ENCODE measurements at places on chromosomes 16 and 17. TPM values are rescaled to one million over a fixed set of nuclear protein-coding genes. Genes with fewer than 3 reads are reported as not detected.

Gene CFDP1
- total RNA-seq: 10.8 TPM

Gene SLC52A1
- total RNA-seq: not detected

Gene CCL14
- not detected for total RNA-seq

Gene IL17C
- under 0.01 TPM for total RNA-seq

GRCh38 chr16:9408297-9408878, 316.9 kb downstream of the HAPSTR1 start:
- DNase-seq: no peak

DNA sequence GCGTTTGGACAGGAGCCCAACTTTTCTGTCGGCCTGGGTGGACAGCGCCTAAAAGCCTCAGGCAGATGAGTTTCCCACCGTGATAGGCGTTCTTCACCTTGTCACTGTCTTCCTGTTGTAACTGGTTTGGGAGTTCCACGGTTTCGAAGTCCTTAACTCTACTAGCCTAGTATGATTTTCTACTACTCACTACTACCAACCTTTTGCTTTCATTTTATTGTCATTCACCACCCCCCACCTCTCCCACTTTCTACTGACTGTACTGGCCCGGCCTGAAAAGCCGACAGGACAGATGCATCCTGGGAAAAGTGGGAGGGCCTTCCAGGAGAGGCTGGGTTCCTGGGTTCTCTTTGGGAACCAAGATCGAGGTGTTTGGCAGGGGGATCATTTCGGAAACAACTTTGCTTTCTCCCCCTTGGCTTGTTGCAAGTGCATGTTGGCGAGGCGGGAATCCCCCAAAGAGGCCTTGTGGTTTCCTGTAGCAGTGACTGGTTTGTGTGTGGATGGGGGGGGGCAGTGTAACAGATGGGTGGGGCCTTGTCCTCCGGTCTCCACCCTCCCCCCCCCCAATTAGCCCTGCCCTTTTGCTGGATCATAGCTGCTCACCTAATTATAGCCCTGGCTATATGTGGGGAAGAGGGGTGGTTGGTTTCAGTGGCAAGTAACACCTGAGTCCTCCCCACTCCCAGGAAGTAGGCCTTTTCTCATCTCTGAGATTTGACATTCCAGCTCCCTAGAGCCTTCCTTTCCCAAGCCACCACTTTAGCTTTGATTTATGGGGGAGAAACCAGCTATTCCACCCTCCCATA, 1.4 kb downstream of the EIF5A start:
- DNase-seq: peak; percentile 95

GRCh38 chr17:73575470-73576221, 68.6 kb downstream of the SDK2 start:
- peak; percentile 36 for DNase-seq

DNA sequence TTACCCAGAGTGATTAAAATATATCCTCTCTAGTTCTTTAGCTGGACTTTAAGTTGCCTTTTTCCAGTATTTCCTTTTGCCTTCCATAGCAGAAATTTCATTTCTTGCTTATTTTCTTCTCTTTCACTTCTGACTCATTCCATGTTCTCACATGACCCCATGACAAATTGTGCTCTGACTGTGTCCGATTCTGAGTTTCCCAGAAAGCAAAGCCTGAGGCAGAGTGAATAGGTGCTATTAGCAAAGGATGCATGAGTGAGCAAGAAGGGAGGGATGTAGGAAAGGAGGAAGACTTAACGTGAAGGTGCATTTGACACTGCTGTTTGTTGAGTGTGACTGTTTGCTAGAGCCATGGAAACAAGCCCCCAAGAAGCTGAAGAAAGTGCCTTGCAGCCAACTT, 82.6 kb upstream of the CNTNAP4 start:
- no peak for DNase-seq

- no peak for DNase-seq
Measured at GRCh38 chr17:67393809-67394397, 16.8 kb downstream of the PITPNC1 start.

DNA sequence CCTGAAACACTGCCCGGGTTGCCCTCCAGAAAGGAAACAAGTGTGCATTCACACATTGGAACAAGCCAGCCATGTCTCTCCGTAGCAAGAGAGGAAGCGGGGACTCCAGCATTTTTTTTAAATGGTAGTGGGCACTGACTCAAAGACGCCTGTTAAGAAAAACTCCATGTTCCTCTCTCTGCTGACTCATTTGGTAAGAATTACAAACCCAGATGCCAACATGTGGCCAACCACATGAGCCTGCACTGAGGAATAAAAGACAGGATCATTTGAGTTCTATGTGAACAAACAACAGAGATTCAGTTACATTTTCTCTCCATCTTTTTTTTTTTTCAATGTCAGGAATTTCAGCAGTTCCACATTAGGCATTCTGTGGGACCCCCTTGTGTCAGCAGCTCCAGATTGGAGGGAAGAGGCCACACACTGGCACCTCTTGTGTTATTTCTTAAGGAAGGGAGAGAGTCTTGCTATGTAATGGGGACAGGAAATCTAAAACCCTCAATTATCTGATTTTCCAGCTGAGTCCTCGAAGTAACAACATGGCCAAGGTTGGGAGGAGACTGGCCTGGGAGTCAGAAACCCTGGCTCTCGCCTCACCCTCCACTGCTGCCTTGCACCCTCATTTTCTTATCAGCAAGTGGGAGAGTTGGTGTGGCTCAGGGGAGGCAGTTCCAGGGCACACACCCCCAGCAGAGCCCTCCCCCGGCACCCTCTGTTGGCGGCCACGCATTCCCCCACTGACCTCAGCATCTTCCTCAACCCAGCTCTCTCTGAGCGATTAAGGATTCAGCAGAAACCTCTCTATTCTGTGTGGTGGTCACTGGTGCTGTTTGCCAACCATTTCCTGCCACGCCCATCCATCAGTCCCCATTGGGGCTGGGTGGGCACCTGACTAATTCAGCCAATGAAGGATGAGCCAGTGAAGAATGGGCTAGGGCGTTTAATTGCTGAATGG, 173.0 kb downstream of the FOXL1 start:
- DNase-seq: no peak

- no peak for DNase-seq
Measured at GRCh38 chr16:70614208-70614951, 32.0 kb upstream of the IL34 start.

- no peak for DNase-seq
Measured at GRCh38 chr16:29927070-29927905, 1.3 kb upstream of the KCTD13 start.
